ELF-1 (cell line): ENCODE measurements at places on chromosomes 6 and 20.

- no peak for DNase-seq
These were observed 162.7 kb upstream of the MARCKS start for GRCh38 chr6:113694278-113695077.

GRCh38 chr6:35041086-35041861 lies 99.9 kb downstream of the TCP11 start:
- DNase-seq: no peak

- no peak for DNase-seq
These were observed 14.7 kb downstream of the PABPC1L start for GRCh38 chr20:44924541-44924940.

DNA sequence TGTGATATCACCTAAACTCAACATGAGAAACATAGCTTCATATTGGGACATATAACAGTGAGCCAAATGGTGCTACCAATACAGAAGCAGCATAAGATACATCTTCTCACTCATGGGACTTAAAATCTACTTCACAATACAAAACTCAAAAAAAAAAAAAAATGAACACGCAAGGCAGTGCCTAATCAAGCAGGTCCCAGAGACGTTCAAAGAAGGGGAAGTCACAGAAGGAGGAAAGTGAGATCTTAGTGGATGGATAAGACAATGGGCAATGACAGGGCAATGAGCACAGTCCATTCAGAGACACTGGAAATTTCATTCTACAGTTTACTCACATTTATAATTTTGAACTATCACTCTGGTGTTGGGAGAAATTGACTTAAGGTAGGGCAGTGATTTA lies 88.3 kb downstream of the FAM50B start:
- no peak for DNase-seq

GRCh38 chr6:45965792-45966191 lies 49.9 kb downstream of the CLIC5 start:
- DNase-seq: no peak
